HepG2 (cell line): ENCODE measurements at places on chromosomes 13 and 19.

DNA sequence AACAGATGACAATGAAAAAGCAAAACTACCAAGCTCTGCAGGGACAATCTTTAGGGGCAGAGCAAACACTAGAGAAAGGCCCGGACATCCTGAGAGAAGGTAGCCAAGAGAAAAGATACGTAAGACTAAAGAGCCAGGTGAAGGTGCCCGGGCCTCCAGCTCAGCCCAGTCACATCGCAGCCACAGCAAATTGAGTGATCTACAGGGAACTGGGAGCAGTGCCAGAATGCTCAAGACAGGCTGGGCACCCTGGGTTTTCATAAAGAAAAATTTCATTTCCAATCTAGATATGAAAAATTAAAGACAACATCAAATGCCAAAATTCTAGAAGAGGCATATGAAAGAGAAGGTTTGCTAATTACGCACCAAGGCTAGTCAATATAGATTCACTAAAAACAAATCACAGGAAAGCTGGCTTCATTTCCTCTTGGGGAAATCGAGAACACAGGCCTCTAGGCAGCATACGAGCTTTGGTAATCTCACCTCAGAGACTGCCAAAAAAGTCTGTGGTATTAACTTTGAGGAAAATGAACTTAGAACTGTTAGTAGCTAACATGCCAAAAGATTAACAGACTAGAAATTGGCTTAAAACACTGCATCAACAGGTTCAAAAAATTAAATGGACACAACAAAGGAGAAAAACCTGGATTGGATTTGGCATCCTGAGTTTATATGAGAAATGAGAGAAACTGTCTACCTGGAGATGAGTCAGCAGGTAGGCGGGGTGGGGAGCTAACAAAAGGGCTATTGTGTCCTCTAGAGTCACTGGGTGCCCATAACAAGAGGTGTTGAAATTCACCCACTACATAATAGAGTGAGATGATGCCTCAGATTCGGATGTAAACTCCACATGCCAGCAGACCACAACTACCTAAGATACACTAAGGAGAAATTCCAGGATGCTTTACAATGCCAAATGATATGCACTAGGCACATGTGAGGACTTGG, 6.6 kb downstream of the ANKRD10 start:
- peak; percentile 94 for DNase-seq

DNA sequence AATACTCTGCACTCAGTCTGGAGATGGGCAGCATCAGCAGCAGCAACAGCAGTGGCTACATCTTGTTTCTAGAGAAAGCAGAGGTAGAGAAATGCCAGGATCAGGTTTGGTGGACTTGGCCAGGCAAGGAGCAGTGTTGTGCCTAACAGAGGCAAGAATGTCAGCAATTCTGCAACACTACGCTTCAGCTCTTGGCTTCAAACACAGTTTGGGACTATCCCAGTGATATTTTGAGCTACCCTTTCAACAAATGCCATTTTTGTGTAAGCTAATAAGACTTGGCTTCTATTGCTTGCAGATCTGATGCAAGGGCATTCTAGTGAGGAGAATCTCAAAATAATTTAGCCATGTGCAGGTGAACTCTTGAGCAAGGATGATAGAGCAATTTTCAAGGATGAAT, 271.3 kb downstream of the PCDH20 start:
- no peak for DNase-seq

- no peak for DNase-seq
Measured at GRCh38 chr13:51360489-51360888, 21.0 kb downstream of the SERPINE3 start.

- no peak for DNase-seq
Measured at GRCh38 chr13:111893071-111893606, 173.8 kb upstream of the SOX1 start.

DNA sequence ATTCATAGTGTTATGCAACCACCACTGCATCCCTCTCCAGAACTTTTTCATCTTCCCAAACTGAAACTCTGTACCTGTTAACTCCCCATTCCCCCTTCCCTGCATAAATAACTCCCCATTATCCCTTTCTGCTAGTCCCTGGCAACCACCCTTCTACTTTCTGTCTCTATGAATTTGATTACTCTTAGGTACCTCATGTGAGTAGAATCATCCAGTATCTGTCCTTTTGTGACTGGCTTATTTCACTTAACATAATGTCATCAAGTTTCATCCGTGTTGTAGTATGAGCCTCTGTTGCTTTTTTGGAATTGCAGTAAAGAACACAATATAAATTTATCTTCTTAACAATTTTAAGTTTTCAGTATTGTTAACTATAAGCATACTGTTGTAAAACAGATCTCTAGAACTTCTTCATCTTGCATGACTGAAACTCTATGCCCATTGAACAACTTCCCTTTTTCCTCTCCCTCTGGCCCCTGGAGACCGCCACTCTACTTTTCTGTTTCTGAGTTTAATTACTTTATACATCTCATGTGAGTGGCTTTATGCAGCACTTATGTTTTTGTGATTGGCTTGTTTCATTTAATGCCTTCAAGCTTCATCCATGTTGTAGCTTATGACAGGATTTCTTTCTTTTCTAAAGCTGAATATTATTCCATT, 87.3 kb upstream of the ABCC4 start:
- DNase-seq: no peak

DNA sequence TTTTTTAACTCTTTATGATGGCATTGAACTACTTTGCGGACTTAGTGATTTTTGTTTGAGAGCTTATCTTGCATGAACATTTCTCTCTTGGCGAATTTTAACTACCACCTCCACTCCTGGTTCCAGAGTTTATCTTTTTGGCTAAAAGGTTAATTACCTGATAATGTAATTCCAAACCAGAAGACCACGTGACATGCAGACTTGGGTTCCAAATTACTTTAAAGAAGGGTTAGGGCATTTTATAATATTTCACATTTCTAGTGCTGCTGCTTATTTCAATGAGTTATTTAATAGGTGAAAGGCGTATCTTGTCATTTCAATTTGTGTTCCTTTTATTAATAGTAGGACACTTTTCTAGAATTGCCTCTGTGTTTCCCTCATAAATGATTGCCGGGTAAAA, 52.0 kb downstream of the TDRD12 start:
- DNase-seq: no peak

DNA sequence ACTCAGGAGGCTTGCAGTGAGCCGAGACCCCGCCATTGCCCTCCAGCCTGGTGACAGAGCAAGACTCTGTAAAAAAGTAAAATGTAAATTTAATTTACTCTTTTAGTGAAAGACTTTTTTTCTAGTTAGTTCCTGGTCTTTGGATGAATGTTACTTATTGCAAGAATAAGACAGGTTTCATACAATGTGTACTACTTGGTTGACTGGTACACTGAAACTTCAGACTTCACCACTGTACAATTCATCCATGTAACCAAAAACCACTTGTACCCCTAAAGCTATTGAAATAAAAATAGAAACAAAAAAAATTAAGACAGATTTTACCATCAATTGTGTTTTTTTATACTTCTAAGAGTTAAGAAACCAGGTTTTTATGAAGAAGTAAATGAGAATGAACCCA, 35.5 kb downstream of the GPALPP1 start:
- DNase-seq: no peak

- DNase-seq: no peak
Measured at GRCh38 chr13:23050126-23050525, 130.7 kb upstream of the SGCG start.

GRCh38 chr19:11506101-11506555, 489 bp upstream of the ZNF653 start:
- no peak for DNase-seq

DNA sequence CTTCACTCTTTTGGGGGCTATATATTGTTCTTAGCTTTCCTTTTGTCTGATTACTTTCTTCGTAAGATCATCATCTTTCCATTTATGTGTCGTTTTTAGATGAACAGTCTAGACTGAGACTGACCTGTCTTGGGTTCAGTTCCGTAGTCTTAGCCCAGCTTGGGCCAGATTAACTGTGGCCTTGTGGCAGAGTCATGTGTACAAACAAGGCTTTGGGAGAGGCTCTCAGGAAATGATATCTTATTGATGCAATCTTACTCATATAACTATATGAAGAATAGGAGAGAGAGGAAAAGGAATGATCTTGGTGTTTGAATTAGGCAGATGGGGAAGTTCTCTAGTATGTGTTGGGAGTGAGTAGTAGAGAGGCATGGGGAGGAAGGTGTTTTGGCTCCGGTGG, 6.8 kb upstream of the ERCC5 start:
- DNase-seq: no peak

DNA sequence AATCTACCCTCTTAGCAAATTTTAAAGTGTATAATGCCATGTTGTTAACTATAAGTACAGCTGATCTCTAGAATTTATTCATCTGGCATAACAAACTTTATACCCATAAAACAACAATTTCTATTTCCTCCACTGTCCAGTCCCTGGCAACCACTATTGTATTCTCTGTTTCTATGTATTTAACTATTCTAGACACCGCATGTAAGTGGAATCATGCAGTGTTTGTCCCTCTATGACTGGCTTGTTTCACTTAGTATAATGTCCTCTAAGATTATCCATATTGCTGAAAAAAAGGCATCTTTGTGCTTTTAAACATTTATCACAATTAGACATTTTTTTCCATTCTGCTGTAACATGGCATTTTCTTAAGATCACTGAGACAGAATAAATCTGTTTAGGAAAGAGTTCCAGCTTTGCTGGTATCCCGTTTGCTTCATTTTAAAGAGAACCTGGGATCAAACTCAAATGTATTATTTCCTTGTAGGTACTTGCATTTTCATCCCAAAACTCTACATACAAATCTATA, 1191.0 kb downstream of the SLITRK5 start:
- DNase-seq: no peak

DNA sequence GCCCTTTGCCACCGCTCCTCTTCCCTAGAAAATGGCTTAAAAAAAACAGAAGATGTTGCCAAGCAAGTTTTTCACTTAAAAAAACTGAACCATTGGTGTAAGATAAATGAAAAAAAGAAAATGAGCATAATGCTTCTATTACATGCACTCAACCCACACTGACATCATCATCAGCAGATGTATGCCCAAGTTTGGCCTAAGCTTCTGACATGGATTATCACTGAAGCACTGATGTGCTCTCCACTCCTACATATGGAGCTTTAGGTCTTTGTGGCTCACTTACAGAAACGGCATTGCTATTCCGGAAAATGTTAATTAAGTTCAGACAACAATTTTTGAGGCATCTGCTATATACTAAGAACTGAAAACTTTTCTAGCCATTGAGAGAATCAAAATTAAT, 8.0 kb downstream of the RXFP2 start:
- DNase-seq: no peak

DNA sequence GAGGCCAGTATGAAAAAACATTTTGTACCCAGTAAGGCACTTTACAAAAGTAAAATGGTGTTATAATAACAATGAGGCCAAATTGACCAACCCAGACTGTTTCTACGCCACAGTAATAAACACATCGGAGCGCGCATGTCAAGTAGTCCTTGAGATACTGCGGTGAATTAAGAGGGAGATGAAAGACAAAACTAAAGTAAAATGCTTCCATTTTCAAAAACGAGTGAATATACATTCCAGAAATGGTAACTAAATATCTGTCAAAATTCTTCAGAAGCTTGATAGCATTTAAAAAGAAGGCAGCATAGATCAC, 19.0 kb downstream of the N4BP2L1 start:
- no peak for DNase-seq

DNA sequence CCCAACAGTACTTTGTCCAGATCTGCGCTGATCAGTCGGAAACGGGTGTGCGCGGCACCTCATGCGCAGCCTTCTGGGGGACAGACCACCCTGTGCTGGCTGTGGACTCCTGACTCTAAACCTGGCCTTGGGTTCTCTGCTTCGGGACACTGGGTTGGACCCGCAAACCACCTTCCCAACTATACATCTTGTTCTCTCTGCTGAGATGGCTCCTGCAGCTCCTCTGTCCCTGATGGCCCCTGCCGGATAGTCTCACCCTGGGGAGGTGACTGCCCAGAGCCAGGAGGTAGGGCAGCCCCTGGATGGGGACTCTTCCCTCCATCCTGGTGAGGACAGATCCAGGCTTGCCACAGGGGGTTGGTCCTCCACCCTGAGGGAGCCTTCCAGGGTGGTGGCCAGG, 23.3 kb downstream of the RFX1 start:
- no peak for DNase-seq

DNA sequence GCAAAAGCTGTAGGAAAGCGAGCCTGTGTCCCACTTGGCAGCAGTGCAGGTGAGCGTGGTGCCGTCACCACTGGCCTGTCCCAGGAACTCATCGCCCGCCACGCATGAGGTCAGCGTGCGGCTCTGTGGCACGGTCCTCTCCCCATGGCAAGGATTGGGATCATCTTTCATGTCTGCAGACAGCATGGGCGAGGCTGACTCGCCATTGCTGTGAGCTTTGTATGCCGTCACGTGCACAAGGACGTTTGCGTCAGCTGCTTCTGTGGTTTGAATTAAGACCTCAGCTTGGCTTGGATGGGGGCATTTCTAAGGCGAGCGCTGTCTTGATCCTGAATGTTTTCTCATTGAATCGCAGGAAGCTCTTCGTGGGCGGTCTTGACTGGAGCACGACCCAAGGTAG, 9.8 kb downstream of the DAZAP1 start:
- no peak for DNase-seq

DNA sequence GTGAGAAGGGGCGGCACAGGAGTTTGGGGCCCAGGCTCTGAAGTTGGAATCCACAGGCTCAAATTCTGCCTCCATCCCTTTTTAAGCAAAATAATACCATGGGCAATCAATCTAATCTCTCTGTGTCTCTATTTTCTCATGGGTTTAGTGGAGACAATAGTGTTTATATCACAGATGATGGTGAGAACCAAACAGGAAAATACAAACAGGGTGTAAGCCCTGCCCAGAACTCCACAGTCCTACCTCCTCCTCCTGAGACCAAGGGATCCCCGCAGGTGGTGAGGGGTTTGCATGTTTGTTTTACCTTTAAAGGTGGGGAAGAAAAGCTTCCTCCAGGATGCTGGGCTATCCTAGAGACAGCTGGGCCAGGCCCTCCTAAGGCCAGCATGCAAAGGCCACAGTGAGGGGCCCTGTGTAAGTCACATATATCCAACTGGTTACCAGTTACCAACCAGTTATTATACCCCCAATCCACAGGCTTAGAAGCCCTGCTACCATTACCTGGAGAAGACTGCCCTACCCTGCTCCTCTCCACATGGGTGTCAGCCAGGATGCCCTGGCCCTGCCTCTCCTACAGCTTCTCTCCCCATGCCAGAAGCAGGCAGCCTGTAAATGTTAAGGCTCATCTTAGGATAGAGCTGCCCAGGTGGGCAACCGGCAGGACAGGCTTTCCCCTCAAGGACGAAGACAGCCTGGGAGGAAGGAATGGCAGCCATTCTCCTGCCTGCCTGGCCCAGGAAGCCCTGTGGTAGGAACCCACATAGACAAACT, 658.4 kb downstream of the UQCRFS1 start:
- no peak for DNase-seq

- peak; percentile 29 for DNase-seq
Measured at GRCh38 chr19:1122972-1123363, 19.2 kb downstream of the GPX4 start.

GRCh38 chr19:10961073-10961860, 437 bp downstream of the SMARCA4 start:
- DNase-seq: no peak
